ENCODE measurements at places on chromosomes 12 and 14.

DNA sequence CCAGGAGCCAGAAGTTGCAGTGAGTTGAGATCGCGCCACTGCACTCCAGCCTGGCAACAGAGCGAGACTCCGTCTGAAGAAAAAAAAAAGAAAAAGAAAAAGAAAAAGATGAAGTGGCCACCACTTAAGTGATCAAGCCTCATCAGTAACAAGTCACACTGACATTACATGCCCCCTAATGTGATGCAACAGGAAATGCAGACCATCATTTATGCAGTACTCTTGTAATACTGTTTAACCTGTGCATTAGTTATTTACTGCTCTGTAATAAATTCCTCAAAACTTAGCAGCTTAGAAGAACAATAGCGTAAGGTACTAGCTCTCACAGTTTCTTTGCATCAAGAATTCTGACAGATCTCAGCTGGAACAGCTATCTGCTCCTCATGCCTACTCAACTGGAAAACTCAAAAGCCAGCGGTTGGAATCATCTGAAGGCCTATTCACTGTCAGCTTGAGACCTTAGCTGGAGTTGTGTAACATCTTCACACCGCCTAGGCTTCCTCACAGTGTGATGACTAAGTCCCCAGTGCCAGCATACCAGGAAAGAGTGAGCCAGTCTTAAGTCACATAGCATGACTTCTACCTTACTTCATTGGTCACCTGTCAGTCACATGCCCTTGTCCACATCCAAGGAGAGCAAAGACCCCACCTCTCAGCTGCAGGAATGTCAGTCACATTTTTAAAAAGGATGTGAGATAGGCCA is 31.5 kb downstream of the EPS8 start:
- no peak for DNase-seq

- DNase-seq, result no peak
Observed at GRCh38 chr12:90216815-90217214, 508.2 kb upstream of the ATP2B1 start.

GRCh38 chr14:99568567-99569560 is 35.1 kb downstream of the CCDC85C start:
- DNase-seq, result peak; percentile 69

DNA sequence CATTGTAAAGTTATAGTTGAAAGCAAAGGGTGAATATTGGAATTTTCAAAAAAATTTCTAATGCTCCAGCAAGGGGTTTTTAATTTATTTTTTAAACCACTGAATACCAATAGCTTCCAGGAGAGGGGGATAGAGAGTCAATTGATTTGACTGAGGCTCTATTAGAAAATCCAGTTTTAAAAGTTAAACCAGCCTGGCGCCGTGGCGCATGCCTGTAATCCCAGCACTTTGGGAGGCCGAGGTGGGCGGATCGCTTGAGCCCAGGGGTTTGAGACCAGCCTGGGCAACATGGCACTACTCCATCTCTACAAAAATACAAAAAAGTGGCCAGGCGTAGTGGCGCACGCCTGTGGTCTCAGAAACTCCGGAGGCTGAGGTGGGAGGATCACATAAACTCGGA is 150.1 kb downstream of the SLC38A4 start:
- peak; percentile 73 for DNase-seq

- no peak for DNase-seq
Observed at GRCh38 chr12:129331356-129332085, 478.2 kb downstream of the GLT1D1 start.

- DNase-seq, result no peak
Observed at GRCh38 chr12:8899830-8900229, 14.5 kb upstream of the PHC1 start.

DNA sequence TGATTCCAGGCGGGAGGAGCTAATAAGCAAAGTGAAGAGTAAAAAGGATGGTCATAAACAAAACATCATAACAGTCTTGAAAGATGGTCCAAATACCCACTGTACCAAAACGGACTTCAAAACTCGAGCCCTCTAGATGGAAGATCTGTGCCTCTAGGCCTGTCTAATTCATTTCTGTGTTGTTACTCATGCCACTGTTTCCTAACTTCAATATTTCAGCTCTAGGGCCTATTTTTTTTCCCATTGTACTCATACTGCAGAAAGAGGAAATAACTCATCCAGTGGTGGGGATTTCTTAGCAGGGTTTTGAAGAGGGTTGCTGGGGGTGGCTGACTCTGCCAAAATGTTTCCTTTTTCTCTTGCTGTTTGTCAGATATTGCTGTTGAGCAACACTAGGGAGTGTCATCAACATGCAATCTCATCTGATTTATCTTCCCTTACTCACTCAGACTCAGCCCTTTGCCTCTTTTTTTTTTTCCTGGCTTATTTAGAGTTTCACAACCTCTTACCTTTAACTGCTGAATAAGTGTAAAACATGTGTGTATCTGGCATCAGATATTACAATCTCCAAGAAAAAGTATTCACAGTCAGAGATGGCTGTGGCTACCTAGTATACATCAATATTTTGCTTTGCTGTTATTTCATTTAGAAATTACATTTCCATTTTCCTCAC is 189.6 kb downstream of the DUSP6 start:
- peak; percentile 84 for DNase-seq

- no peak for DNase-seq
Observed at GRCh38 chr14:106459971-106460730, 933.8 kb downstream of the TMEM121 start.

DNA sequence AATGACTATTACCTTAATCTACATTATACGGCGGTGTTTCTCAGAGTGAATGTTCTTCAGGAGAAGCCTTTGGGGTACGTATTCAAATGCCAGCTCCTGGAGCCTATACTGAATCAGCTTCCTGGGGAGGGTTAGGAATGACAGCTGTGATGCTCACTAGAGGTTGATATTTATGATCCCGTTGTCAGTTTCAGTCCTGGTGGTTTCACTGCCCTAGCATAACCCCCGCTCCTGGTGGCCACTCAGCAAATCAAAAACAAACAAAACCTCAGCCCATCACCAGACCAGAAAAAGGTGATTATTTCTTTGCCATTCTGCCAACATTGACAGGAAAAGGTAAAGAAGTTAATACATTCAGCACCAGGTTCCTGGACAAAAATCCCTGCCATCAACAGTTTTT is 136.5 kb upstream of the CRY1 start:
- DNase-seq, result no peak

DNA sequence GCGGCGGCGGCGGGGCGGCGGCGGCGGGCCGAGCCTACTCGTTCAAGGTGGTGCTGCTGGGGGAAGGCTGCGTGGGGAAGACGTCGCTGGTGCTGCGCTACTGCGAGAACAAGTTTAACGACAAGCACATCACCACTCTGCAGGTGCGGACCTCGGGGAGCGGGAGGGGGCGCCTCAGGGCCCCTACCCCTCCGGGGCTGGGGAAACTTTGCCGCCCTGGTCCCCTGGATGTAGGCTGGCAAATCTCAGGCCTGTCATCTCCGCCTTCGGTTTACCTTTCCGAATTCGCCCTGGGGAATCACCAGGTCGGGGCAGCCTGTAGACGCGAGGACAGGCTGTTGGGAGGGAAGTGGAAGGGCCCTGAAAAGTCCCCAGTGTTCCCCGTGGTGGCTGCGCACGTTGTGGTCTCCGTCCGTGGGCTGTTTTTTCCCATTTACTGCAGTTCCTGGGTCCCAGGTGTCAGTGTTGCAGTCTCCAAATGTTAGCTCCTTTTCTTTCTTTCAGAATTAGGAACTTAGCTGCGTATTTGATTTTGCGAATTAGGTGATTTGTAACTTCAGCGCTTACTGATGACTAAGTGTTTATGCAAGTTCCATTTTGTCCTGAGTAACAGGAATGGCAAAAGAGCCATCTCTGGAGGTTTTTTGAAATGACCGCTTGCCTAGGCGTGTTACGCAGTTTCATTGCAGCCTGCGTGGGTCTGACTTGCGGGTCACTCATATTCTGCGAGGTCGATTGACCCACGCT is 656 bp downstream of the RAB21 start:
- DNase-seq, result peak; percentile 67

DNA sequence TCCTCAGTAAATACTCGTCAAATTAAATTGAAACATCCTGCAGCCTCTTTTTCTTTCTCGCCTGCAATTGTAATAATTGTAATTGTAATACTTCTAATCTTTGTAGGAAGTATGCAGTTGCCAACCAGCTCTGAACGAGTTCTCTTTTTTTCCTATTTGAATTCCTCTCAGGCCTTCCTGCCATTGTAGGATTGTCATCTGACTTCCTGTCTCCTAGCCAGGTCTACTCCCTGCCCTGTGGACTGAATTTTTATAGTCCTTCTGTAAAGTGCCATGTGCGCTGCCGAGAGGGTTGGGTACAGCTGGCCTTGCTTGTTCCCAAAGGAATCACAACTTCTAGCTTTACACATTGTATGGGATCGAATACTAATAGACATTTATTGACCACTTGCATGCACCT is 183.3 kb downstream of the SSPN start:
- peak; percentile 32 for DNase-seq

DNA sequence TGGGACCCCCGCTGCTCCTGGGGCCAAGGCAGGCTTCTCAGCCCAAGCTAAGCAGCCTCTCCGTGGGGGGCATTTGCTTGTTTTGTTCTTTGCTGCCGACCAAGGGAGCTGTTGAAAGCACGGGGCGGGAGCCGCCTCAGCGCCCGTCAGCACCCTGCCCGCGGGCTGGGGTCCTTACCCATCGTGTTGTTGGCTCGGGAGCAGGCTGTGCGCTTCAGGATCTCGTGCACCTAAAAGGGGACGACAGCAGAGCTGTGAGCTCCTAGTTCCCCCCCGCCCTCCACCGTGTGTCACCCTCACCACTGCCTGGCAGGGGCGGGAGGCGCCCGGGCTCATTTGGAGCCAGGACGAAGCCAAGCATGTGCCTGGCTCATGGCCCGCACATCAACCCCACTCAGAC is 117.5 kb downstream of the ANO2 start:
- DNase-seq, result no peak

DNA sequence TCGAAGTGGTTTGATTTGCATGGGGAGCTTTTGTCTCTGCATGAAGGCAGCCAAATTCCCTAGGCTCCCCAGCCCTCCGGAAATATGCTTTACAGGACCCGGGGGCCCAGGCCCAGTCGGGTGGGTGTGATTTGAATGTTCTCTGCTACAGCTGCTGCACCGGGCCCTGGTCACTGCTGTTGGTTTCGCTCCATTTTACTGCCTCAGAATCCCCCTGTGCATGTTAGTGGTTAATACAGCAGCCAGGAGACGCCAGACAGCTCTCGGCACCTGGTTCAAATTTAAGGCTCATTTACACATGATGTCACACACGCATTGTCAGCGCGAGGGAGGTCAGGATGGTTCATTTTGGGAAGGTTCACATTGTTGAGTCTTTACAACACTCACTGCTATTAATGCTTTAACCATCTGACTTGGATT is 99.6 kb downstream of the SLC38A6 start:
- DNase-seq, result no peak

GRCh38 chr14:91246051-91246852 is 1.7 kb upstream of the GPR68 start:
- DNase-seq, result no peak

- DNase-seq, result no peak
Observed at GRCh38 chr12:89262855-89263552, 89.3 kb downstream of the DUSP6 start.

DNA sequence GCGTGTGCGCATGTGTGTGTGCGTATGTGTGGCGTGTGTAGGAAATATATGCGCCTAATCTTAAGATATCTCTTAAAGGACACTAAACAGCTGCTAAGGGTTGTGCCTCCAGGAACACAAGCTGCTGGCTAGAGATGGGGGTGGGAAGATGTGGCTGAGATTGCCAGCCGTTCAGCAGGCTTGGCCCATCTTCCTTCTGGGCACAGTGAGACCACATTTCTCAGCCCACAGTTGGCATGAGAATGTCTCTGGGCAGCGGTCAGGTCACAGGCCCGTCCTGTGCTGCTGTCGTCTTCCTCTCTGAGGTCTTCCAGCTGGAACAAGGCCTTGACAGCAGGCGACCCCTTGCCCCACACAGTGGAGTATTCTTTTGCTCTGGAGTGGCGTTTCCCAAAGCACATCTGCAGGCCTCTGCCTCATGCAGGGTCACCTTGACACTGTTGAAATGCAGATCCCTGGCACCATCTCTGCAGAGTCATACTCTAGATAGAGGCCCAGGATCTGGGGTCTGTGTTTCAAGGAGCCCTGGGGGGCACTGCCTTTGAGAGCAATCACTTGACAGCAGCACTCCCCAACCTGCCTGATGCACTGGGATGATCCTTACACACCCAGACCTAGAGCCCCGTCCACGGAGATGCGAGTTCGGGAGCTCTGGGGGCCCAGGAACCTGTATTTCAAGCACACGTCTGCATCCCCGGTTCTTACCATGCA is 335.5 kb upstream of the SFSWAP start:
- DNase-seq, result no peak

DNA sequence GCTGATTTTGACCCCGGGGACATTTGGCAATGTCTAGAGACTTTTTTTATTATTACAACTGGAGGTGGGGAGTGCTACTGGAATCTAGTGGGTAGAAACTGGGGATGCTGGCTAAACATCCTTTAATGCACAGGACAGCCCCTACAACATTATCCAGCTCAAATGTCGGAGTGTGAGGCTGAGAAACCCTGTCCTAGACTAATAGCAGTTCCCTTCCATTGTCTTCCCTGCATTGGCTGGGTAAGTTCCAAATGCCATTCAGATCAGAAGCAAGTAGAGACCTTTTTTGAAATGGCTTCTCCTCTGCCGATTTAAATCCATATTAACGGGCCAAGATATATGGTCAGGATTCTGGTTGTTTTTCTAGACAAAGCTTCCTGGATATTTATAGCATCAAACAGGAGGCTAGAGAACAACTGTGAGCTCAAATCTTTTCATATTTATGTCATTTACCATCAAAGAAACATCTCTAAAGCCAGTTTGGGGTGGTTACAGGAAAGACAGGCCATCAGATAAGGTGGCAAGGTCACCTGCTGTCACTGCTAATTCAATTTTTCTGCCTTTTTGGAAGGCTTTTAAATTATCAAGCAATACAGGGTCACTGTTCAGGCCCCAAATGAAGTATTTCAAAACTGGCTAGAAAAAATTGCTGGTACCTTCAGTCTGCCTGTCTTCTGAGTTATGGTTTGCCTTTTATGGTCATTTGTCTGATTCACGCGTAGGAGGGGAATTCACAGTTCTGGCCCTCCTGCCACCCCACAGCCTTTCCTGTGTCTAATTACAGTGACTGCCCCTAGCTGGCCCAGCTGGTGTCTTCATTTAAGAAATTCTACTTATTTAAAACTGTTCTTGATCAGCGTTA is 20.1 kb upstream of the AKAP5 start:
- DNase-seq, result no peak

- DNase-seq, result no peak
Observed at GRCh38 chr12:5560265-5560664, 128.4 kb downstream of the NTF3 start.

DNA sequence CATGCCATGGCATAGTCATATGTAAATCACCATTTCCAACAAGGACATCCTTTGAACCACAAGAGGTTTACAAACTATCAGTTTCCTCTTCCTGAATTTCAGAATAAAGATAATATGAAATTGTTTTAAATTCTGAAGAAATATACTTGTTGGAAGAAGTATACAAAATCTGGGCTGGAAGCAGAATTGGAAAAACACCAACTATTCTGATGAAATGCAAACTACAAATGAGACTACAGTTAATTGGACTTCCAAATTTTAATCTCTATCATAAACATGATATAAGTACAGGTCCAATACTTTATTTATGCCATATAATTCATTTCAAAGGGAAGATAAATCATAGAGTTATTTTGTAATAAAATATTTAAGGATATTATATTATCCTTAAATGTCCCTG is 80.1 kb downstream of the NOVA1 start:
- DNase-seq, result no peak

- DNase-seq, result no peak
Observed at GRCh38 chr14:53174918-53175317, 21.8 kb upstream of the DDHD1 start.

GRCh38 chr12:29073631-29074239 is 75.3 kb upstream of the FAR2 start:
- peak; percentile 49 for DNase-seq
